ENCODE measurements at places on chromosomes 5 and 9. TPM values are rescaled to one million over a fixed set of nuclear protein-coding genes. Genes with fewer than 3 reads are reported as not detected.

Gene TAF11L12
- not detected for total RNA-seq

Gene AK8
- 0.36 TPM for total RNA-seq

Gene OLFML2A
- 60.0 TPM for total RNA-seq

Gene TCF7
- 0.36 TPM for total RNA-seq

Gene TAF11L13
- total RNA-seq: not detected

Gene NUP188
- 16.6 TPM for total RNA-seq

Gene CDH18
- total RNA-seq: not detected

Gene BTNL3
- not detected for total RNA-seq

Gene CCNI2
- total RNA-seq: not detected

Gene TLX3
- total RNA-seq: not detected

Gene GABRA1
- not detected for total RNA-seq

Gene ZNF474
- total RNA-seq: 0.28 TPM

Gene SPATA31C1
- total RNA-seq: not detected

Gene SLCO6A1
- not detected for total RNA-seq

Gene ANKRD18A
- 0.28 TPM for total RNA-seq

Gene PRSS3
- total RNA-seq: not detected

Gene NOTCH1
- total RNA-seq: 30.7 TPM

Gene RIOK2
- total RNA-seq: 26.5 TPM

Gene PLPP7
- 31.9 TPM for total RNA-seq

Gene ANKRD55
- total RNA-seq: 1.9 TPM

Gene FANCG
- total RNA-seq: 3.2 TPM

Gene CSF1R
- 44.4 TPM for total RNA-seq

Gene CENPH
- 3.0 TPM for total RNA-seq

Gene OR1L4
- total RNA-seq: not detected

Gene LCN6
- 7.3 TPM for total RNA-seq

Gene CDH10
- total RNA-seq: 0.54 TPM

Gene PCDHA10
- total RNA-seq: 2.5 TPM

Gene URM1
- total RNA-seq: 25.1 TPM

Gene FBN2
- 2.0 TPM for total RNA-seq

Gene FOXD4
- total RNA-seq: 0.16 TPM

Gene HTR1A
- total RNA-seq: not detected

Gene F12
- 0.83 TPM for total RNA-seq

Gene RLN1
- not detected for total RNA-seq

Gene DROSHA
- 57.6 TPM for total RNA-seq

Gene PCDHGB6
- total RNA-seq: 11.5 TPM

Gene PDE6A
- total RNA-seq: not detected

Gene CLIC3
- total RNA-seq: 1.4 TPM

Gene SLC27A6
- 0.68 TPM for total RNA-seq

Gene PRDM9
- total RNA-seq: not detected

Gene GRIA1
- 1.1 TPM for total RNA-seq

Gene FAT2
- not detected for total RNA-seq

Gene TICAM2
- total RNA-seq: 3.9 TPM

Gene DOLK
- total RNA-seq: 11.4 TPM

Gene MLLT3
- 27.1 TPM for total RNA-seq

Gene LCN12
- not detected for total RNA-seq

Gene SLC34A3
- total RNA-seq: not detected

Gene FBP2
- total RNA-seq: not detected

Gene GDNF
- total RNA-seq: 4.2 TPM

Gene TAS2R1
- total RNA-seq: not detected

Gene LURAP1L
- total RNA-seq: 17.8 TPM

Gene INSL6
- not detected for total RNA-seq

Gene TRIO
- total RNA-seq: 212 TPM

Gene MOB3B
- total RNA-seq: 12.1 TPM

Gene PLAC8L1
- total RNA-seq: not detected

Gene N4BP3
- 0.95 TPM for total RNA-seq

Gene QRFP
- not detected for total RNA-seq

Gene IRX2
- not detected for total RNA-seq

Gene TRPM6
- not detected for total RNA-seq

Gene MSMP
- total RNA-seq: not detected
